ENCODE measurements at places on chromosomes 5 and 9. TPM values are rescaled to one million over a fixed set of nuclear protein-coding genes. Genes with fewer than 3 reads are reported as not detected.

The CCDC107 gene
- total RNA-seq = 8.9 TPM

The IL31RA gene
- not detected for total RNA-seq

The FAM174A gene
- 19.0 TPM for total RNA-seq

The GLE1 gene
- total RNA-seq = 15.2 TPM

The SPATA31E1 gene
- not detected for total RNA-seq

The INSL4 gene
- total RNA-seq = not detected

The PCDHA4 gene
- total RNA-seq = 17.2 TPM

The ZNF883 gene
- 25.4 TPM for total RNA-seq
